Aorta (tissue), 5 donors: ENCODE measurements at places on chromosomes 6 and 20. TPM values are rescaled to one million over a fixed set of nuclear protein-coding genes. Genes with fewer than 3 reads are reported as not detected.

Gene GGTLC1
- not detected for total RNA-seq

Gene BHLHE23
- total RNA-seq, result not detected

Gene OCSTAMP
- total RNA-seq, result not detected

Gene ZNF311
- 0.62 TPM for total RNA-seq

Gene EYA4
- total RNA-seq, result 4.4 TPM
